Activated CD8-positive, alpha-beta memory T cell treated with anti-CD3 and anti-CD28 coated beads for 36 hours (primary cell): ENCODE measurements at places on chromosomes 5 and 9. TPM values are rescaled to one million over a fixed set of nuclear protein-coding genes. Genes with fewer than 3 reads are reported as not detected.

CDC42SE2 gene
- total RNA-seq: 106 TPM

MTMR12 gene
- 26.0 TPM for total RNA-seq

NINJ1 gene
- 67.0 TPM for total RNA-seq

IL13 gene
- 17.8 TPM for total RNA-seq

SH3RF2 gene
- total RNA-seq: not detected

CCL27 gene
- 0.29 TPM for total RNA-seq

GAS1 gene
- 0.34 TPM for total RNA-seq
